ENCODE measurements at places on chromosomes 5 and 9.
A peak's percentile ranks its signal among the peaks of the same experiment; 100 is the strongest.

GRCh38 chr5:94522117-94522516 lies 96.3 kb downstream of the KIAA0825 start:
- no peak for DNase-seq
- no peaks in the 10 kb centered on the region for H3K36me3 ChIP-seq
- H3K4me1 ChIP-seq: no peaks in the 10 kb centered on the region
- no peak overlapping the region for H3K4me3 ChIP-seq
- no peak overlapping the region for H3K27ac ChIP-seq

GRCh38 chr9:69433392-69433791 lies 108.4 kb downstream of the ENTREP1 start:
- H3K4me3 ChIP-seq: no peak overlapping the region
- DNase-seq: no peak
- no peak overlapping the region for H3K27ac ChIP-seq
- H3K4me1 ChIP-seq: no peaks in the 10 kb centered on the region
- H3K27me3 ChIP-seq: no peaks in the 10 kb centered on the region

- H3K4me1 ChIP-seq: peaks cover 7% of the 10 kb centered on the region
- no peak overlapping the region for H3K27ac ChIP-seq
- no peak for DNase-seq
- H3K27me3 ChIP-seq: peaks cover 7% of the 10 kb centered on the region
- no peak overlapping the region for H3K4me3 ChIP-seq
- H3K36me3 ChIP-seq: no peaks in the 10 kb centered on the region
Observed at GRCh38 chr9:8382777-8383527, 583.4 kb upstream of the DMAC1 start.

DNA sequence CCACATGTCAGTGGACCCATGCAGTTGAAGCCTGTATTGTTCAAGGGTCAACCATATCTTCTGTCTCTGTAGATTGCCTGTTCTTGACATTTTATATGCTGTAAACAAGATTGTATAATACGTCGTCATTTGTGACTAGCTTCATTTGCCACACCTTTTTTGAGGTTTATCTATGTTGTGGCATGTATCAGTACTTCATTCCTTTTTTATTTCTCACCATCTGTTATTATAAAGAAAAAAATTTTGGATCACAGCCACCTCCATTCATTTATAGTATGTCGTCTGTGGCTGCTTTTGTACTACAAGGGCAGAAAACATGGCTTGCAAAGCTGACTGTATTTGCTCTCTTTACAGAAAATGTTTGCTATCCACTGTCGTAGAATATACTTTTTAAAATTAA lies 72.4 kb downstream of the TEK start:
- H3K36me3 ChIP-seq: no peaks in the 10 kb centered on the region
- DNase-seq: no peak
- no peak overlapping the region for H3K27ac ChIP-seq
- no peaks in the 10 kb centered on the region for H3K4me1 ChIP-seq
- no peak overlapping the region for H3K4me3 ChIP-seq

GRCh38 chr9:132192728-132193127 lies 30.9 kb downstream of the NTNG2 start:
- no peak overlapping the region for H3K27ac ChIP-seq
- H3K4me3 ChIP-seq: no peak overlapping the region
- DNase-seq: no peak
- no peaks in the 10 kb centered on the region for H3K4me1 ChIP-seq

DNA sequence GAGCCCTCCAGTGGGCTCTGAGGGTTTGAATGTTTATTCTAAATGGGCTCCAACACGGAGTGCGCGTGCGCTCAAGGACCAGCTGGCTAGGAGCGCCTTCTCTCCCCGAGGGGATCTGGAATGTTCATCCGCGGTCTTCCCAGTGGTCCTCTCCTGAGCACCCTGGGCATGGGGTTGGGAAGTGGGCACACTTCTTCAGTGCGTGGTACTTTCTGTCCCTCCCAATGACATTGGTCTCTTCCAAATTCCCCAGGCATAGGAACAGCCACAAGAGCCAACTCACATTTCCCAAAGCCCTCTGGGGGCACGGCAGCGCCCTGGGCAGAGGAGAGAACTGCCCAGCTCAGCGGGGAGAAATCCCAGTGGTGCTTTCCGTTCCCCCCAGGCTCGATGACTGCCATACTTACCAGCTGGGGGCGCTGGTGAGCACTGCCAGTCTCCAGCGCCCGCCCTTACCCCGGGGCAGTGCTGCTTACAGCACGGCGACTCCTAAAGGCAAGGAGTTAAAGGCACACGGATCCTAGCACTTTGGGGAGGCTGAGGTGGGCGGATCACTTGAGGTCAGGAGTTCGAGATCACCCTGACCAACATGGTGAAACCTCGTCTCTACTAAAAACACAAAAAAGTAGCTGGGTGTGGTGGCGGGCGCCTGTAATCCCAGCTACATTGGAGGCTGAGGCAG lies 29.9 kb upstream of the OBP2B start:
- no peak overlapping the region for H3K27ac ChIP-seq
- no peaks in the 10 kb centered on the region for H3K36me3 ChIP-seq
- peak; percentile 46 for DNase-seq
- no peak overlapping the region for H3K4me3 ChIP-seq
- H3K27me3 ChIP-seq: peaks cover 4% of the 10 kb centered on the region
- H3K4me1 ChIP-seq: peaks cover 12% of the 10 kb centered on the region

DNA sequence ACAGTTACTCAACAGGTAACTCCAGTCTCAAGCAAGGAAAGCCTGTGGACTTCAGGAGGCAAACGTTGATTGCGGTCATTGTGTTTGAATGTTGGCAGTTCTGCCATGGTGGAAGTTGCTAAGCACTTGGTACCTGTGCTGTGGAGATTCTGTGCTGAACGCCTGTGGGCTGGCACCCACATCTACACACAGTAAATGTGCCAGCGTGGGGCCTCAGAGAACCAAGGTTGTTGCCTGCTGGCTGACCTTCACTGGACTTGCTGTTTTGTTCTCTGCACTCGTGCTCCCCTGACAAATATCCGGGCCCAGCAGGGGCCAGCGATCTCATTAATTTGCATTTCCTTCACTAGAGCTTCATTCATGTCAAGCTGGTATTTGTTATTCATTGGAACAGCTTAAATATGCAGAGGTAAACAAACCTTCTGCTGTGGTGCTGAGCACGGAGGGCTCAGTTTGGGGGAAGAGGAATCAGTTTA lies 141.8 kb downstream of the PRKACG start:
- H3K36me3 ChIP-seq: no peaks in the 10 kb centered on the region
- no peak overlapping the region for H3K27ac ChIP-seq
- no peaks in the 10 kb centered on the region for H3K27me3 ChIP-seq
- no peak for DNase-seq
- no peaks in the 10 kb centered on the region for H3K4me1 ChIP-seq

GRCh38 chr5:127650022-127650421 lies 1.1 kb downstream of the CTXN3 start:
- no peaks in the 10 kb centered on the region for H3K36me3 ChIP-seq
- no peaks in the 10 kb centered on the region for H3K27me3 ChIP-seq
- no peaks in the 10 kb centered on the region for H3K4me1 ChIP-seq
- no peak overlapping the region for H3K4me3 ChIP-seq
- H3K27ac ChIP-seq: no peak overlapping the region
- no peak for DNase-seq

DNA sequence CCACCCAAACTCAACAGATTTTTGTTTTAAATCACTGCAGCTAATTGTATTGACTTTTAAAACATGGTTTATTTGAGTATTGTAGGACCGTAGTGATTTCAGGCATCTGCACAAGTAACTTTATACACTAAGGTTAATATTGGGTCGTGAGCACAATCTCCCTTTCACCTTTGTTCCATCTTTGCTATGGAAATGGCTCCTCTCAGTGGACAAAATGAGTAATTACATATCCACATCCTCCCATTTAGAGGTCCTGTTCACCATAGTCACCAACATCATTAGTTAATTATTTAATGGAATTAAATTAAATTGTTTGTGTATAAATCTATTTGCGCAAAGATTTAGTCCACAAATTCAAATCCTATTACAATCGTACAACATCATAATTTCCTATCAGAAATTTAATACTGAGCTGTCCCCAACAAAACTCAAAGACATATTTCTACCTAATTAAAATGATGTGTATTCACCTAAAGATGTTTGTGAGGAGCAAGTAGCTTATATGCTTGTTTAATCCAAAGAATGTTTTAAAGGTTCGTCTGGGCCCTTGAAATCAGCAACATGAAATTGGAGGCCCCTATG lies 173.0 kb upstream of the DAPK1 start:
- peak; percentile 49 for DNase-seq
- no peak overlapping the region for H3K27ac ChIP-seq
- H3K4me1 ChIP-seq: peaks cover 7% of the 10 kb centered on the region
- H3K27me3 ChIP-seq: no peaks in the 10 kb centered on the region

- no peak overlapping the region for H3K27ac ChIP-seq
- H3K36me3 ChIP-seq: no peaks in the 10 kb centered on the region
- H3K4me1 ChIP-seq: no peaks in the 10 kb centered on the region
- DNase-seq: no peak
Observed at GRCh38 chr5:106292654-106293053, 1378.1 kb downstream of the EFNA5 start.

DNA sequence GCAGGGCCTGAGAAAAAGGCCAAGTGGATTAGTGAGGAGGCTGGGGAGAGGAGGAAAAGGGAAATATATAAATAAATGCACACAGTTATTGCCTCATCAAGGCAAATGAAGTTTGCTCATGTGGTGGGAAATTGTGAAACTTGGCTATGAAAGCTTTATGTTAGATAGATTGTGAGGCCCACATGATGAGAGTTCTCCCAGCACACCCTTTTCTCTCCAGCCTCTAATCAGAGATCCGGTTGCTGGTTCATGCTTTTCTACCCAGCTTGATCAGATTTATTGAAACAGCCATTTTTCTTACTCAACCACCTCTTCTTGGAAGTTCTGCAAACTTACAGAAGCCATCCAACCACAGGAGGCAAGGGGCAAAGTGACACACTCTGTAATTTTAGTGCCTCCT lies 125.8 kb upstream of the KLF4 start:
- peaks cover 78% of the 10 kb centered on the region for H3K4me1 ChIP-seq
- DNase-seq: peak; percentile 82
- H3K27ac ChIP-seq: peak overlapping the region; percentile 94
- H3K27me3 ChIP-seq: no peaks in the 10 kb centered on the region
